Activated CD4-positive, alpha-beta T cell treated with anti-CD3 and anti-CD28 coated beads, Interleukin-2, amount 50 U/mL, for 48 hours (primary cell): ENCODE measurements at places on chromosomes 2 and 18.
A peak's percentile ranks its signal among the peaks of the same experiment; 100 is the strongest.

- DNase-seq, result no peak
Observed at GRCh38 chr2:197179744-197180498, 130.7 kb downstream of the ANKRD44 start.

DNA sequence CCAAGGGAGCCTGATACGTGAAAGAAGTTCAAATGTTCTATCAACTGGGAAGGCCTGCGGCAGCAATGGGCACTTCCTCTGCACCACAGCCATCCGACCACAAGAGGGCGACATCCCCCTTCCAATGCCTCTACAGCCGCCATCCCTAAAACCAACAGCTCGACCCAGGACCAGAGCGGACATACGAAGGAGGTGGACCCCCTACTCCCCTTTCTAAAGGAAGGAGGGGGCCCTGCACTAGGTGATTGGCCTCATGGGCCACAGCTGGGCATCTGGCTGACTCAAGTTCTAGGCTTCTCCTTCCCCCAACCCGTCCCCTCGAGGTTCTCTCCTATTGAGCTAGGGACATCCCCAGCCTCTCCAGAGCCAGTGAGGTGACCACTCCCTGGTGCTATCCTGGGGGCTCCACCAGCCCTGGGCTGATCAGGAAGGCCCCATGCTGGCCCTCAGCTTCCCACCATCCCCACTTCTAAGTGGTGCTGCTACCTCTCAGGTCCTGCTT, 217.2 kb downstream of the TNS1 start:
- peak; percentile 85 for DNase-seq

DNA sequence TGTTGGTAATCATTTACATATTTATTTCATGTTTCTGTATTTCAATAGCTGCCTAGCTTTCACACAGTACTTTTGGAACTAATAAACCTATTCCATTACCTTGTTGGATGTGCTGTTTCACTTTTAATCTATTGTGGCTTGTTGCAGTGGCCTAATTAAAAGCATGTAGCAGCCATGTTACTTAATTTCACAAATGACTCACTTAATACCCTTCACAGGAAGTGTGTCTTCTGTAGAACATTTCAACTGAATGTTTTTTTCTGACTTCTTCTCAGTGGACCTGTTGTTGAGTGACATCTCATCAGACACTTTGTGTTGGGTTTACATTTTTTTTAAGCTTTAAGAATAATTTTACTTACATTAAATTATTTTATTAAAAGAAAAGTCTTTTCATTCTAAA, 260.5 kb upstream of the THUMPD2 start:
- DNase-seq, result no peak

- no peak for DNase-seq
Observed at GRCh38 chr2:201234663-201235135, 25.6 kb upstream of the CASP8 start.

GRCh38 chr2:158778243-158778642, 16.9 kb upstream of the DAPL1 start:
- DNase-seq, result no peak

- no peak for DNase-seq
Observed at GRCh38 chr2:12094134-12094533, 347.7 kb downstream of the LPIN1 start.
